ENCODE measurements at places on chromosomes 12 and 14.

GRCh38 chr12:114976372-114976771 lies 292.4 kb upstream of the TBX3 start:
- no peak for DNase-seq

DNA sequence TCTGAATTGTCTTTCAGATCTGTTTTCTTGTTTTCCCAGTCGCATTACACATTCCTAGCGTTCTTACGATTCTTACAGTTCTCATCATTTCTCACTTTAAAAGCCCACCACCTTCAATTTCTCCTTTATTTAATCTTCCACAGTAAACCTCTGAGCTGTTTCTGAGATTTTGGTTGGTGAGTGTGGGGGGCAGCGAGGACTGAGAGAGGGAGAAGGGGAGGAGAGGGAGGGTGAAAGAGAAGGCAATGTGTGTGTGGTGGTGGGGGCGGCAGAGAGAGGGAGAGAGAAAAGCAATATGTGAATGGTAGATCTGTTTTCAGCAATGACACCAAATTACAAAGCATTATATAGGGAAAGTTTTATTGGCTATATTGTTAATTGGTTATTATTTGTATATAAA lies 282.6 kb downstream of the SOX5 start:
- DNase-seq, result no peak

GRCh38 chr14:70315942-70316341 lies 43.5 kb downstream of the COX16 start:
- no peak for DNase-seq

DNA sequence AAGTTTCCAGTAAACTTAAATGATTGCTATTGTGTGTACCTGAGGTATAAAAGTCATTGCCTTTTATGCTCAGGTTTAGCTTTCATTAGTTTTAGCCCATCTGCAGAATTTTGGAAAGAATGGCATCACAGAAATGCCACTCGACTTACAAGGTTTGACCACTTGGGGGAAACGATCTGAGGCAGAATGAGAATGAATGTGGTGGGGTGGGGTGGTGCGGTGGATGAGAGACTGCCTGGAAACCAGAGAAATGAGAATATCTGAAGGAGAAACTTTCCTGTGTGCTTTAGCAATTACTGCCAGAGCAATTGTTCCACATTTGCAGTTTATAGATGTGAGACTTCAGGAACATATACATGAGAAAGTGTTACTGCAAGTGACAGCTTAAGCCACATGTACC lies 225.4 kb upstream of the PDE3A start:
- DNase-seq, result no peak

DNA sequence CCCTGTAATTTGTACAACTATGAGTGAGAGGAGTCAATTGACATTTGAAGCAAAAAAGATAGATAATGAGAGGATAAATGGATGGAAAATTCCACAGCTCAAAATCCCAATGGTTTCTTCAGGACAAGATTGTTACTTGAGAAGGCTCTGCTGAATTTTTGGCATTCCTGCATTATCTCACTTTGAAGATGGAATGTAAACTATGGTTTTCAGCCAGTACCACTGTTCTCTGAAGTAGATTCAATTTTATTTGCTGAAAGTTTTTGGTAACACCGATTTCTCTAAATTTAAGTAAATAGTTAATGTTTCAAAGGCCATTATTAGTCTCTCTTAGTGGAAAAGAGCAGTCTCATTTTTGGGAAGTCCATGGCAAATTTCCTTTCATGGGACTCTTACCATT lies 121.9 kb upstream of the SLC38A2 start:
- no peak for DNase-seq
